NCI-H446 (cell line): ENCODE measurements at places on chromosomes 11 and 22.

GRCh38 chr11:3796002-3796311 lies 1.4 kb downstream of the NUP98 start:
- no peak for DNase-seq

DNA sequence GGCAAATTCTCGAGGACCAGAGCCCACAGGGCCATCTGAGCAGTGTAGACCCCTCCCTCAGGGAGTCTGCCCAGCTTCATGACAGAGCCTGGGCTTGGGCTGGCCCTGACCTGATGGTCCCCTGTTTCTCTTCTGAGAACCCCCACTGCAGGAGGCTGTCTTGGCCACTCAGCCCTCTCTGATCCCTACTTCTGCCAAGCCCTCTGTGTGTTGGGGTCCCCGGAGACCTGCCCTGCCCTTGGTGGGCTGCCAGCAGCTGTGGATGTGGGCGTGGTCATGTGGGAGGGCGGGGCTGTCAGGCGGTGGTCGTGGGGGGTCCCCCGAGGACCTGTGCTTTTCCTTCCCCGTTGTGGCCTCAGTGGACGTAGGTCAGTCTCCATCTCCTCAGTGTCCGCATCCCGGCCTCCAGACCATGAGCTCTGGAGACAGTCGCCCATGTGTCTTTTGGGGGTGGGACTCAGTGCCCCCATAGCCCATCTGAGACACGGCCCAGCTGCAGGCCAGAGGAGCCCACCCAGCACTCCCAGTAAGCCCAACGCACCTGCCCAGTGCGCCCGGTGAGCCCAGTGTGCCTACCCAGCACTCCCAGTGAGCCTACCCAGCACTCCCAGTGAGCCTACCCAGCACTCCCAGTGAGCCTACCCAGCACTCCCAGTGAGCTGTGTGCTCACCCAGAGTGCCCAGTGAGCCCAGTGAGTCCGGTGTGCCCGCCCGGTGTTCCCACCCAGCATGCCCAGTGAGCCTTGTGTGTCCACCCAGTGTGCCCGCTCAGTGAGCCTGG lies 409.2 kb downstream of the TBC1D22A start:
- no peak for DNase-seq

GRCh38 chr11:9692691-9693090 lies 28.8 kb downstream of the SWAP70 start:
- no peak for DNase-seq

- DNase-seq, result no peak
Measured at GRCh38 chr22:26671317-26672059, 14.1 kb downstream of the MIAT start.

DNA sequence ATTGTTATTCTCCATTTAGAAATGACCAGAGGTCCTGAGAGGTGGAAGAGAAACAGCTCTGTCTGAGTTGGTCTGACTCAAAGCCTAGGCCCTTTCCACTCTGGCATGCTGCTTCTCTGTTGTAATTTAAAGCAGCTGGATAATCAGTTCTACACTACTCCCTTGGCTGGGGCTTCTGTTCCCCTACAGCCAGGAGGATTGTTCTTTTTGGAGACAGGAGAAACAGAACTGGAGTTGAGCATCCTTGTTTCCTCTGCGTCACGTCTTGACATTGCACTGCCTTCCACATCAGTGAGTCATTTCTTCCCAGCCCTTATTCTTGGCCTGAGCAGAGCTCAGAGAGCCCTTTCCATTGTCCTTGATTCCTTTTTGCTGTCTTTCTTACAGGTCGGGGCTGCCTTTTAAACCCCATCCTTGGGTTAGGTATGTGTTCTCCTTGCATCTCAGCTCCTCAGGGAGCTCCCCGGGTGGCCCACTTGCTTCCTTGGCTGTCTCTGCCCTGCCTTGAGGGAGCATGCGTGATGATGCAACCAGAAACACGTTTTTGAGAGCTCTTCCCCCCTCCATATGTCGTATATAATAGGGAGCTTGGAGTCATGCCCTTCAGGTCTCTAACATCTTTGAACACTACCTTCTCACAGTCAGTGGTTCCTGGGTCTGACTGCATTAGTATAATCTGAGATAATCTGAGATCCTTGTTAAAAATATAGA lies 35.7 kb downstream of the CYB5R2 start:
- DNase-seq, result no peak

DNA sequence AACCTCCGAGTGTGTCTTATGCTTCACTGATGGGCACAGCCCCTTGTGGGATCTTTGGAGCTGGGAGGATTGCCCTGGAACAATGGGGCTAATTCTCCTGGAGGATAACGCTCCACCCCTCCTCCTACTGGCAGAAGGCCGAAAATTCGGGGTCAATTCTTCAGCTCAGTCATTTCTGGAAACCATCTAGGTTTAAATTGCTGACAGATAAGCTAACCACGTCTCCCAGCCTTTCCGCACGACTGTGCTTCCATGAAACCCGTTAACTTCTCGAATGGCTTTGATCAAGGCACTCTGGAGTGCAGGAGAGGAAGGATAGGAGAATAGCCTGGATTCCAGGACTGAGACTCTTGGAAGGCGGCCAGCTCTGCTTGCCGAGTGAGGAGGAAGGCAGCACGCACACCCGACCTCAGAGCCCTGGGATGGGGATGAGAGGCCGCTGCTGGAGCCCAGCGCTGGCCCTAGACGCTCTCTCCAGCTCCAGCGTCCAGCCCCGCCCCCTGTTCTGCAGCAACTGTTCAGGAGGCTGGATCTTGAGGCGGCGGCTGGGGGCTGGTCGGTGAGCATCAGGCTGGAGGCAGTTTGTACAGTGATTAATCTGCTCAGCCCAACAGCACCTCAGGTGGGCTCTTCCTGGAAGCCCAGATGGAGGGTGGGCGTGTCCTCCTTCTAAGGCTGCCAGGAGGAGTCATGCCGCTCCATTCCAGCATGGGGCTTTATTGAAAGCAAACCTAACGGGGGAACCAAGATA lies 176.7 kb upstream of the NCAM1 start:
- no peak for DNase-seq

GRCh38 chr22:19147195-19147780 lies 2.8 kb downstream of the GSC2 start:
- DNase-seq, result no peak

DNA sequence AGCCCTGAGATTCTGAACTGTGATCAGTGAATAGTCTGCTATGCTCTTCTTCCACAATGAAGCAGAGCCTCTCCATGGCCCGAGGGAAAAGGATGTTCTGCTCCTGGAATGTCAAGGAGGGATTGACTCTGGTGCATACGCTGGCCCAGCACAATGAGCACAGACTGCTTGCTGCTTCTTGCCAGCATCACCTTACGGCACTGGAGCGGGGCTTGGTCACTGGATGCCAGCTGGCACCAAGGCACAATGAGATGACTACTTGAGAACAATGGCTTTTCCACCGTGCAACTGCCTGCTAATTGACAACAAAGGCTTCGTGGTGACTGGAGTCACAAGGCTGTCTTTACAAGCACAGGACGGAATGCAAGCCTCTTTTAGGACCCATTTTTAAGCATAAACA lies 139.2 kb downstream of the DSCAML1 start:
- DNase-seq, result peak; percentile 35

GRCh38 chr22:32743046-32743445 lies 58.5 kb upstream of the TIMP3 start:
- DNase-seq, result no peak

- DNase-seq, result no peak
Measured at GRCh38 chr11:82994604-82995230, 77.0 kb downstream of the RAB30 start.

GRCh38 chr11:111454561-111455192 lies 57.5 kb downstream of the BTG4 start:
- peak; percentile 29 for DNase-seq

- no peak for DNase-seq
Measured at GRCh38 chr11:46858920-46859546, 13.0 kb upstream of the CKAP5 start.

- DNase-seq, result no peak
Measured at GRCh38 chr11:16678466-16679116, 59.9 kb upstream of the C11orf58 start.

GRCh38 chr11:64990222-64990923 lies 6.4 kb downstream of the BATF2 start:
- no peak for DNase-seq

GRCh38 chr11:47376107-47376524 lies 2.2 kb downstream of the SPI1 start:
- DNase-seq, result no peak

- DNase-seq, result no peak
Measured at GRCh38 chr22:23210428-23211170, 30.3 kb downstream of the BCR start.

- peak; percentile 80 for DNase-seq
Measured at GRCh38 chr11:32297611-32298011, 137.7 kb downstream of the WT1 start.

GRCh38 chr11:64608636-64609035 lies 17.6 kb downstream of the SLC22A12 start:
- DNase-seq, result no peak

GRCh38 chr11:118918128-118918685 lies 7.5 kb downstream of the BCL9L start:
- DNase-seq, result peak; percentile 55

DNA sequence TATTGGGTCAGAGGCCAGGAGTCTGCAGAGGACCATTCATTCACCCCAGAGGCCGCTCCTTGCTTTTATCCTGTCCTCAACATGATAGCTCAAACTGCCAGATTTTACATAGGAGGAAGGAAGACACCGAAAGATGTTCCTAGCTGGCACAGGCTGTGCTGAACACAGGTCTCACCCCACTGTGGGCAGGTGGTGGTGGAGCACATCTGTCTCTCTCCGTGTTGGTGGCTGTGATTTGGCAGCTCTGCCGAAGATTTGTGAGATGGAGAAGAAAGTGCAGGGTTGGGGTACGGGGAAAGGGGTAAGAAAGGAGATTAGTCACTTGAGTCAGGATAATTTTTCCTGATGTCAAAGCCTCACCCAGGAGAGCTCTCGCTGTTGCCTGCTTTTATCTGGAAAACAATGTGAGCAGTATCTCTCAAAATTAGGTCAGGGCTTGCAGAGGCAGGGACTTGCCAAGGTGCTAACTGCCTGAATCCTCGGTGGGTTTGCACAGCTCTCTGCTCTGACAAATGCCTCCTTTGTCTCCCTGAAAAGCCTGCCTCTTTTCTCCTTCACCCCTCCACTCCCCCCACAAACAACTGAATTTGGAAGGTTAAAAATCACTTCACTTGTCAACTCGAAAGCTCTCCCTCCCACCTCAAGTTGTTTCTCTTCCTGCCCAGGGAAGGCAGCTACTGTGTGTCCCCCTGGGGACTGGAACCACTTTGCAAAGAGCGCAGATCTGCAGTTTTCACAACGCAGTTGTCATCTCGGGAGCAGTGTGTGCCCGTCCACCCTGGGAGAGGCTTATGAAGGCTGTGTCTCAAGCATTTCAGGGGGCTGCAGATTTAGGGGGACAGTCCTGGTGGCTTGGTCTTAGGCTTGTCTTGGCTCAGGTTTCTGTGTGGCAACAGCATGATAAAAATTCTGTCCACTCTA lies 299.7 kb downstream of the ST3GAL4 start:
- no peak for DNase-seq

DNA sequence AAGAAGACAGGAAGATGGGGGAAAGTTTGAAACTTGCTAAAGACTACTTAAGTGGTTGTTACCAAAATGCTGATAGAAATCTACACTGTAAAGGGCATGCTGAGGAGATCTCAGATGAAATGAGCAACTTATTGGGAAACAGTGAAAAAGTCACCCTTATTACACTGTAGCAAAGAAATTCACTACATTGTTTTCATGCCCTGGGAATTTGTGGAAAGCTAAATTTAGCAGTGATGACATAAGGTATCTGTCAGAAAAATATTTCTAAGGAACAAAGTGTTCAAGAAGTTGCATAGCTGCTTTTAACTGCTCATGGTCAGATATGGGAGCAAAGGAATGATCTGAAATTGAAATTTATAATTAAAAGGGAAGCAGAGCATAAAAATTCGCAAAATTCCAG lies 702.4 kb upstream of the LRRC4C start:
- no peak for DNase-seq

DNA sequence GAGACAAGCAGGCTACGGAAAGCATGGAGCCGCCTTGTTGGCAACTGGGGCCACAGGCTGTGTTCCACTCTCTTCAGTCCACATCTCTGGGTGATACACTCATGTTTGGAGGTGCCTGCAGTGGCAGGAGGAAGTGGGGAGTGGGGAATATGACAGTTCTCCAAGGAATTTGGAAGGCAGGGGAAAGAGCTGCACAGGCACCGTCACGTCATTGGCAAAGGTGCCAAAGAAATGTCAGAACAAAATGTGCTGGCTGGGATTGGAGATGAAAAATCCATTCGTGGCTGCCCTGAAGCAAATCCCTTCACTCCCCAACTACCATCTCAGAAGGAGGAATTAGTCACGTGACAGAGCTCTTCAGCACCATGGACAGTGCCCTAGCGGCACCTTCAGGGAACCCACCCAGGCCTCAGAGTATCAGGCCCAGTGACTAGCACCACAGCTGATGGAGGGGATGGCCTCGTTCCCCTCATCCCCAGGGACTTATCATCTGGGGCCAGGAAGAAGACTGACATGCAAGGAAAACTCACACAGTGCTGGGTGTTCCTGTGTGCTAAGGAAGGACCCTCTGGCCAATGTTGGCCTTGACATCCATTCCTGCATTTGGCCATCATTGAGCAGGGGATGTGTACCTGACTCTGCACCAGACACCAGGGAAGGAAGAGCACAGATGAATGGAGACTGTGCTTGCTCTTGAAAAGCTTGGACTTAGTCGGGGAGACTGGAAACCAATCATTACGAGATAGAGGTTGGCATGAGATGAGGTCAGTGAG lies 48.5 kb upstream of the PRDM11 start:
- peak; percentile 61 for DNase-seq

- DNase-seq, result no peak
Measured at GRCh38 chr11:132992838-132993631, 539.3 kb downstream of the OPCML start.

DNA sequence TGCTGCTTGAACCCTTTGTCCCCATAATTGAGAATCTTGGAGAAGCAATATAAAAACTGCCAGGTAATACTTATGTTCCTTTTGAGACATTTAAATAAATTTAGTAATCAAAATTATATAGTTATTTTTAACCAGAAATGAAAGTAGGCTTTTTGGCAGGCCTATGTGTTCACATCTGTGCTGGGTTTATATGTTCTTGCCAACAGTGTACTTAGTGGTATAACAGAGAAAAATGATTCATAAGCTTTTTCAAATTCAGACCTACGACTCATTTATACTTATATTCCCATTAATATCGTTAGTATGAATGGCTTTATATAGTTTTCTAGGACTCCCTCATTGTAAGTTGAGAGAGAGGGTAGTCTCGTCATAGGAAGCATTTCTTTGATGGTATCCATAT lies 79.0 kb downstream of the DDX10 start:
- no peak for DNase-seq

GRCh38 chr11:101445761-101446160 lies 138.0 kb downstream of the TRPC6 start:
- no peak for DNase-seq

GRCh38 chr22:38631724-38632123 lies 24.5 kb downstream of the FAM227A start:
- DNase-seq, result no peak

DNA sequence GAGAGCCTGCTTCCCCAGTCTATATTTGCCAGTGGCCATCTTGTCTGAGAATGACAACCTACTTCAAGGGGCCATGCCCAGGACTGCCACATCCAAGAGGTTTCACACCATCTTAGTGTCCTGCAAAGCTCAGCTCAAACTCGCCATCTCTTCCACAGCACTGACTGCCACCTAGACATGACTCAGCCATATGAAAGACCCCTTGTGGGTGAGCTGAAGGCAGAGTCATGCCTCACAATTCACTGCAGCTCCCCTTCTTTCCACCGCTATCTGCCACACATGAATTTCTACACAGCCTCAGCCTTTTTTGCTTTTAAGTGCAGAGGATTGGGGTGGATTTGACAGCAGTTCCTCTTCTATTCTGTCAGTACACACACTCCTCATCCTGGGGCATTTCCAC lies 127.5 kb downstream of the GALNT18 start:
- DNase-seq, result no peak
